ENCODE measurements at places on chromosomes 3 and 15.
A peak's percentile ranks its signal among the peaks of the same experiment; 100 is the strongest.

DNA sequence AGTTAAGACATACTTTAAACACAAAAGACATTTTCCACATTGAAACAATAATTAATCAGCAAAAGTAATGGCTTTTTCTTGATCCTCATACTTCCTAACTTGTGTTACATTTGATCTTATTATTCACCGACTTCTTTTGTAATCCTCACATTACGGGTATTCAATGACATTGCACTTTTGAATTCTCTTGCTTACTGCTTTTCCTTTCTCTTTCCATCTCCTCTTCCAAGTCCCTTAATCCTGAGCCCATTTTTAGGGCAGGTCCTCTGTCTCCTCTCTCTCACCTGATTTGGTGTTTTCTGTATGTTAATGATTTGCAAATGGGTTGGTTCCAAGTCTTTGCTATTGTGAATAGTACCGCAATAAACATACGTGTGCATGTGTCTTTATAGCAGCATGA is 48.5 kb upstream of the RAP2B start:
- DNase-seq, result no peak

DNA sequence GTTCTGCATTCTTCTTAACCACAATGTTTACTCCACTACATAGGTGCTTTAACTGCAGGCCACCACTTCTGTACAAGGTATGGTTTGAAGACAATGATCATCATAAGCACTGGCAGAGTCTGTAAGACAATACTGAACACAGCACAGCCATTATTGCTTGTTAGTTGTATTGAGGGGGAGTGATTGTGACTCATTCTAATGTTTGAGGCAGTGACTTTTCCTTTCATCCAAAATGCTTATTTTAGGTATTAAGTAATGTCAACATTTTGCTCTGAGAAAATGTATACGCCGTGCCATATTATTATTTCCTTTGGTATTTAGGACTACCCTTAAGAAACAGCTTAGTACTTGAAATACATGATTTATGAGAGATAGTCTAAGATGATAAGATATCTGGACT is 618.2 kb upstream of the ZNF717 start:
- DNase-seq, result no peak

- DNase-seq, result peak; percentile 74
Measured at GRCh38 chr15:66946578-66947164, 118.7 kb upstream of the SMAD3 start.

- DNase-seq, result peak; percentile 77
Measured at GRCh38 chr3:71585887-71586809, 2.6 kb upstream of the FOXP1 start.

- no peak for DNase-seq
Measured at GRCh38 chr3:149177122-149177521, 44.5 kb downstream of the CP start.

DNA sequence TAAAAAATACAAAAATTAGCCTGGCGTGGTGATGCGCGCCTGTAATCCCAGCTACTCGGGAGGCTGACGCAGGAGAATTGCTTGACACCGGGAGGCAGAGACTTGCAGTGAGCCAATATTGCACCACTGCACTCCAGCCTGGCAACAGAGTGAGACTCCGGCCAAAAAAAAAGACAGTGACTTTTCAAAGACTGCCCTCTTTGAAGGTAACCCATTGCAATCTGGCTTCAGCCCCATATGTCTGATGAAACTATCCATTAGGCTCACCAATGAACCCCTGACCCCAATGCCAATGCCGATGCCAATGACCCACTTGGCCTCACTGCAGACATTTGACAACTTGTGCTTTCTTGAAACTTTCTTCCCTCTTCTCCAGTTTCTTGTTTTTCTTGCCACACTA is 54.3 kb downstream of the NCEH1 start:
- DNase-seq, result no peak

GRCh38 chr15:96421178-96421601 is 90.7 kb downstream of the NR2F2 start:
- DNase-seq, result no peak

DNA sequence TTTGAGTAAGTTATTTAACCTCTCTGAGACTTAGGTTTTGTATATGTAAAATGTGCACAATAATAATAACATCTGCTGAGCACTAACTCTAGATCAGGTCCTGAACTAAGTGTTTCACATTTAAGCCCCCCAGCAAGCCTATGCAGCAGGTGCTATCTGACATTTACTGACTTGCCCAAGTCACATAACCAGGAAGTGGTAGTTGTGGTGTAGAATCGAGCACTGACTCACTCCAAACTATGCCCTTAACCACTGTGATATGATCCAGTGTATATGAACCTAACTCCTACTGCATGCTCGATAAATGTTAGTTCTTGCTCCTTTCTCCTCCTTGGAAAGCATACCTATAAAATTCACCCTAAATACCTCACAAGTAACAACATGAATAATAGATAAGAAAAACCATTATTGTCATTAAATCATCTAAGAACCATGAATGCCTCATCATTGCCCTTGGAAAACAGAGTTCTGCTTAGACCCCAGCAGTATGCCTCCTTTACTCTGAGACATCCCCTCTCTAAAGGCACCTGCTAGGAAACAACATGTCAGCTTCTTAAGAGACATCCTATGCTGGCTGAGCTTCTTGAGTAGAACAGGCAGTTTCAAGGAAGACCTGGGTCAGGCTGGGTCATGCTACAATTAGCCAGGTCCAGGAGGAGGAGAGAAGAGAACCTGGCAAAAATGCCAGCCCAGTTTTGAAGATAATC is 3.0 kb upstream of the SHC4 start:
- DNase-seq, result peak; percentile 53

DNA sequence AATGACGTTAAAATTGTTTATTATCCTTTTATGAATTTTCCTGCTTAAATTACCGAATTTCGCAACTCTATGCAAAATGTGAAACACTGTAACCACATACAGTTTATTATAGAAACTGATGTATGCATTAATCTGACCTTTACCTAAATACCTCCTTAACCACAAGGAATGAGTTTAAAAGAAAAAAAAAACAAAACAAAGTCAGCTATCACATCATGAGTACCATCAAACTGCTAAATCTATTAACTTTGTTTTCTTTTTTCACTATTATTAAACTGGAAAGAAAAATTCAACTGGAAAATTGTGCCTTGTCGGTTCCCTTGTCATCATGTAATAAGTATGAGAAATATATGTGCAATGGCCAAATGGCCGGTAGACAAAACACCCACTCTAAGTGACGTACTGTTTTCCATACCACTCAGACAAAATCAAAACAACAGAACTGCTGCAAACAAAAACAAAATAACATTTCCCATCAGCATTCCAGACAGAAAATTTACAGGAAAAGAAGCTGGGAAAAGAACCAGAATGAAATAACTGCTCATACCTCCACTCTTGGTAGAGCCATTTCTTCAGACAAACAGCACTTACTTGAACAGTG is 415.3 kb downstream of the FOXP1 start:
- no peak for DNase-seq

DNA sequence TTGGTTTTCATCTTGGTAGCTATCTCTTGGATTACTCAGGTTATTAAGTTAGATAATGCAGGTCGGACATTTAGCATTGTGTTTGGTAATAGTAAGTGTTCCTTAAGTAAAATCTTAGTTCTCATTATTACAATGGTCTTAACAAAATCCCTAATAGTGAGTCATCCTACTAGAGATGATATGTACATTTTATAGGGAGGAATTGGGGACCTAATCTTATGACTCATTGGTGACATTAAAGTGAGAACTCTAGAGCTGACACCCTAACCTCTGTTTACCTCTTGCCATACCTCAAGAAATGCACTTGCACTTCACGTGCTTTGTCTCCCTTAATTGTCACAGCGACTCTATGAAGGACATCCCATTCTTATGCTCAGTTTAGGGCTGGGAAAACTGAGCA is 174.9 kb downstream of the CADPS start:
- DNase-seq, result no peak

- no peak for DNase-seq
Measured at GRCh38 chr3:122691195-122691594, 10.6 kb downstream of the PARP14 start.

DNA sequence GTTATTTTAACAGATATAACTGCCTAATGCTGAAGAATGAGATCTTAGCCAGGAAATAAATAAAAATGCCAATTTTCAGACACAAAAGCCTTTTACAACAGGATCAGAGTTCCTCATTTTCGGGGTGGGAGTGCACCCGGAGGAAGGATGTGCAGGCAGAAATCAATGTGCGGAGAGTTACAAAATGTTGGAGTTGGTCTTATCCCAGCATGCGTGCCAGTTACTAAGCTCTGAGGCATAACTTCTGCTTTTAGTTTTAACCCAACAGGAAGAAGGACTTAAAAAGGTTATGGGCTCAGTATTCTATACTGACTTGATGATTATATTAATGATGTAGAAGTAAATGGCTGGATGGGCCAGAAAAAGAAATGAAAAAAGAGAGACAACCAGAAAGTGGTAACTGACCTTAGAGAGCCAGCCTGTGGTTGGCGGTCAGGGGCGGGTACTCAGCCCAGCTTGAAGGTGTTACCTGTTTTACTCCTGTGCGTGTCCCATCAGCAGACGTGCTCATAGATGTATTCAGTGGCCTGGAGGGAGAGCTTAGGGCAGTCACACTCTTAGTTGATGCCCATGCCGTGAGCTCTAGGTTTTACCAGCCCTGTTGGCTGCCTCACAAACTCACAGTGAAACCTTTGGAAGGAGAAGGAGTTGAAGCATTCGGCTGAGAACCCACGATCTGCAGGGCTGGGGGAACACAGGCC is 164.7 kb downstream of the SV2B start:
- no peak for DNase-seq

GRCh38 chr15:38672814-38673670 is 108.4 kb upstream of the RASGRP1 start:
- no peak for DNase-seq

- DNase-seq, result no peak
Measured at GRCh38 chr3:149534671-149535332, 60.3 kb downstream of the TM4SF4 start.

GRCh38 chr3:108209579-108209978 is 12.6 kb downstream of the IFT57 start:
- DNase-seq, result no peak

DNA sequence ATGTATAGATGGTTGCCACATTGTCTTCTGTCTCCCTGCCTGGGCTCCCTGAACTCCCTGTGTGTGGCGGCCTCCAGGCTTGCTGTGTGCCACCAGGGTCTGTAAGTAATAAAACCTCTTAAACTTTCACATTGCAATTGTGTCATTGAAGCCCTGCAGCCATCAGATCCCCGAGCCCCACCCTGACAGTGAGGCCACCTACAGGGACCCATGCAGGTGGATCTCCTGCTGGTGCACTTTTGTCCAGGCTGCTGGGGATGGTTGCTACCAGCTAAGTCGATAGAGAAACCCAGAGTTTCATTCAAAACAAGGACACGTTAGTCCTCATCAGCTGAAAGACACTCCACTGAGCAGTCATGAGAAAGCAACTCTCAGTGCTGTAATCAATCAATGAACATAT is 133.6 kb upstream of the PRICKLE2 start:
- no peak for DNase-seq

- peak; percentile 87 for DNase-seq
Measured at GRCh38 chr15:56249092-56249491, 5.4 kb upstream of the RFX7 start.

DNA sequence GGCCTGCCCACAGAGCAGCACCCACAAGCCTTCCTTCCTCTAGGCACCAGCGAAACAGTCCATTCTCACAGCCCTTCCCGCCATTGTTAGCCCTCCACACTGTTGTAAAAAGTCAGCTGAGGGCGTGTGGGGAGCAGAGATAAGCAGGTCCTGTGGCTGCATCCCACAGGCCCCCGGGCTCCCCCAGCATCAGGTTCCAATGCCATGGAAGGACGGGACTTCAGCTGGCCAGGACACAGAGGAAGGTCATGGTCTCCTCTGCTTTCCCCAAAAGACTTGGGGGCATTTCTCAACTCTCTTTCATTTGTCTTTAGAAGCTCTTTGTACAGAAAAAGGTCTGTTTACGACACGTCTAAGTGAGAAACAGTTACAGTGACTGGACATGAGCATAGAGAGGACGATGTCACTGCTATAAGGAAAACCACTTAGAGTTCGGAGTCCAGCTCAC is 85.2 kb upstream of the HERC1 start:
- DNase-seq, result peak; percentile 67

GRCh38 chr3:99751649-99752048 is 66.0 kb upstream of the CMSS1 start:
- DNase-seq, result no peak

DNA sequence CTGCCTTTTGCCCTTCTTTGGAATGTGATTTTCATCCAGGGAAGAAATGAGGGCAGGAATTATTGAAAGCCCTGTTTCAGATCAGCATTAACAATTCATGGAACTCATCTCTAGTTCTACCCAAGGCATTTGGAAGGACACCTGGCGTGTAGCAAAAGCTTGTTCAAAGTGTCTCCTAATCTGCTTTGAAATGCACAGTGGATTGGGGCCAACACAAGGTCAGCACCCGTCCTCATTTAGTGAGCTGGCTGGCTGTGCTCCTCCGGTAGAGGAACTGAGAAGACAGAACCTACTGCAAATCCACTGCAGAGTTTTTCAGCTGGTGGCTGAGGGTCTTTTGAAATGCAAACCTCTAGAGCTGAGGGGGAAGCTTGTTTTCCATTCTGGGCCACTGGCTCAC is 141.6 kb upstream of the STT3B start:
- DNase-seq, result no peak

DNA sequence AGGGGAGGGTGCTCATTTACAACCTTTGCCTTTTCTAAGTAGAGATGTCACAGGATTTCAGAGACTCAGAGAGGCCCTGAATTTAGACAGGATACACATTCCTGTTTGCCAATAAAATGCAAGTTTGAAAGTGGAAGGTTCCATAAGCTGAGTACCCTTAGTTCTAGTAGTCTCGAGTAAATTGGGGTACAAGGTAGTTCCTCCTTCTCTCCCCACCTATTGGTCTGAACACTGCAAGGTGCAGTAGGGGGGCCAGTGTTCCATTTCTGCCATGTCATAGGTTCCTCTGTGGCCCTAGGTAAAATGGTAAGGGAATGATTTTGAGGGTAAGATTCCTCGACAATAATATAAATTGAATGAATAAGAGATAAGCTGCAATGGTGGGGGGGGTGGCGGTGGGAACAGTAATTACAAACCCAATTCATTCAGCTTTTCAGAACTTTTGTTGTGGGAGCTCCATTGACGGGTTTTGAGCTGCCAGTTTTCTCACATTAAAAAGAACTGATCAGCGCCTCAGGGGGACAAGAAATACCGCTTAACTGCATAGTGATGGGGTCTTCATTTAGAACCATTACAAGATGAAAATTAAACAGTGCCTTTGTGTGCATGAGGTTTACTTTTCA is 5.9 kb downstream of the SOX2 start:
- DNase-seq, result no peak
